ENCODE measurements at places on chromosomes 5 and 9.

DNA sequence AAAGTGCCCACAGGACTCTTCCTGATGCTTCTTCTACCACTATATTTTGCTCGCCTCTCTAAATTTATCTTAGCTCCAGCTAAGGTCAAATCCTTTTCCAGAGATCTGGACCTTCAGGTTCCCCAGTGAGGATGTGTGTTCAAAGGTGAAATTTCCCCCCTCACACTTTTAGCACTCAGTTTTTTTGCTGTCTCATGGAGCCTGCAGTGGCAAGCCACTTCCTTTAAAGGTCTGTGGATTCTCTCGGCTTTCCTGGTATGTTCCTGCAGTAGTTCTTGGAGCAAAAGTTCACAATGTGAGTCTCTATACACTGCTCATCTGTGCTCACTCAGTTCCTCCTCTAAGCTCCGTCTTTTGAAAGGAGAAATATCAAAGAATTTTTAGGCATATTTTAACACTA, 181.4 kb downstream of the LURAP1L start:
- DNase-seq, result peak; percentile 41

- no peak for DNase-seq
Measured at GRCh38 chr5:168683247-168683926, 104.2 kb upstream of the PANK3 start.

- peak; percentile 51 for DNase-seq
Measured at GRCh38 chr9:120616966-120617935, 37.3 kb upstream of the CDK5RAP2 start.

DNA sequence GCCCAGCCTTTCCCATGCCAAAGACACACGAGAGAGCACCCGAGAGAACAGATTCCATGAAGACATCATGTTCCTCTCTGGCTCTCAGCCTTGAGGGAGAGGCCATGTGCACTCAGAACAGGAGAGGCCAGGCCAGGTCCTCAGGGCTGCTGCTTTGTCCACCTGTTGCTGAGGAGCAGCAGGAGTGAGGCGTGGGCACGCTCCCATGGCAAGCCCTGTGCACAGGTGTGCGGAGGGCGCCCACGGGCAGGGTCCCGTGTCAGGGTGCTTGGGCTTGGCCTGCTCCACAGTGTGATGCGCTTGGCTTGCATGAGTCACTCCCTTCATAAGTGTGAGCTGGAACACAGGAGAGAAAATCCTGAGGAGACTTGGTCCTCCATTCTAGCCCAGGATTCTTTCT, 27.4 kb downstream of the ZNF354A start:
- no peak for DNase-seq

- peak; percentile 74 for DNase-seq
Measured at GRCh38 chr5:141412854-141413539, at the start of gene PCDHGA10. Gene PCDHGA10 (plus strand): TSS chr5:141412987. CDS start chr5:141413176, 189 bp downstream.

DNA sequence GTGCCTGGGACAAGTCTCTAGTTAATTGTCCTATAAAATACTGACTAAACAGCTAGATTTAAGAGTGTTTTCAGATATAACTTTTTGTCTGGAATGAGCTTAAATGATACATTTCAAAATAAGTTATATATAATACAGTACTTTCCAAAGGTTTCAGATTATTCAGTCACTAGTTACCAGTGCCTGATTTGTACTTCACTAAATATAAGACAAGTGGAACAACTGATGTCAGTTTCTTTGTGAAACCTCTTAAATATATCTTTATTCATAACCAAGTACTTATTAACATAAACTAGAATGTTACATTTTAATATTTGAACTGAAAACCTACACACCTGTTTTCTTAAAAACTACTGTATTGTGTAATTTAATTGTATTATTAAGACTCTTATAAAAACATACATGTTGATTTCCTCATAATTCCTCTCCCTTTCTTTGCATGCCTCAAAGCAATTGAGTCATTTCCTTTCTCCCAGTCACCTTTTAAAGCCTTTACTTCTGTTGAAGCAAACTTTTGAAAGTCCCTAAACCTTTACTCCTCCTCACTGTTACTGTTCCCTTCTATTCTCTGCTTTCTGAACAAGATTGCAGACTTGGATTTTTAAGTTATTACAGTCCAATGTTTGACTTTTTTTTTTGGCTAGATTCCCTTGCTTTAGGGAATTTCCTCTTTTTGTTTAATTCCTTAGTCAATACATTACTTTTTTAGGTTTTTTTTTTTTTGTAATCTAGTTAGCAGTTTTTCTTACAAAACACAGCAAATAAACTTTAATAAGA, 8.7 kb upstream of the SEMA6A start:
- DNase-seq, result peak; percentile 42

DNA sequence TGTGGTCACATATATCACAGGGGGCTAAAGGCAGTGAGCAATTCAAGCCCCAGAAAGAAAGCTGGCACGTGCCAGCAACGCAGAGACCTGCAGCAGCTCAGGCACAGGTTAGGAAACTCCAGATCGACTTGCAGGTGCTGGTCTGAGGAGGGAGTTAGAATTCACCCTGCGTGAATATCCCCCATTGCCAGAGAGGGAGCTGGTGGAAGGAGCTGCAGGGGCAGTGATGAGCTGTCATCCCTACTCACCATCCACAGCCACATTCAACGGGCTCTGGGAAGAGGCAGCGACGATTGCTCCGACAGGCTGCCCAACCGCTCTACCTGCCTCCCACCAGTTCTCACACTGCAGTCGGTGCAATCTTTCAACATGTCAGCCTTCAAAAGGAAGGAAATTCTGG, 40.8 kb upstream of the CLK4 start:
- DNase-seq, result no peak

- DNase-seq, result peak; percentile 78
Measured at GRCh38 chr5:38835887-38836286, 9.9 kb upstream of the OSMR start.

DNA sequence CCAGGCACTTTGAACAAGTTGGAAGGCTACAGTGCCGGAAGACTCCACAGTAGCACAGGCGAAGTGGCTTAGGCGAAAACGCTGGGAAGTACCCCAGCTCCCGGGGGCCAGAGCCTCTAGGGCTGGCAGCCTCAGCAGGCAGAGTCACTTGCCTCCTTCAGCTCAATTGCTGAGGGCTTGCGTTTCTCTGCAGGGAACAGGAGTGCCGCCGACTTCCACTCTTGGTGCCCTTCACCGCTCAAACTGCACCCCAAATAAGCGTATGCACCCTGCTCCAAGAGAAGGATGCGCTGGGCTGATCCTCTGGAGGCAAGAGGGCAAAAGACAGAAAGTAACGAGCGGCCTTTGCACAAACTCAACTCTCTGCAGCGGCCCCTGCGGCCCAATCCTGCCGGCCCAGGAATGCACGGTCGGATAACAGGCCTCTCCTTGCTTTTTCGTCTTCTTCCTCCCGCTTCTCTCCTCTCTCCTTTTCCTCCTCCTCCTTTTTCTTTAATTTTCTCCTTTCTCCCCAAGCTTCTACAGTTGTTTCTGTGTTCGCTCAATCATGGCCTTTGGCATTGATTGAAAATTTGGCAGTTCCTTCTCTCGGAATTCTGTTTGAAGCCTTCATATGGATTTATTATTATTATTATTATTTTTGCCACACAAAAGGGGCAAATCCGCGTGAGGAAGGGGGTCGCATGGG, 1.1 kb upstream of the S1PR3 start:
- DNase-seq, result no peak

GRCh38 chr5:146079695-146080373, 25.5 kb downstream of the PLAC8L1 start:
- DNase-seq, result peak; percentile 10

DNA sequence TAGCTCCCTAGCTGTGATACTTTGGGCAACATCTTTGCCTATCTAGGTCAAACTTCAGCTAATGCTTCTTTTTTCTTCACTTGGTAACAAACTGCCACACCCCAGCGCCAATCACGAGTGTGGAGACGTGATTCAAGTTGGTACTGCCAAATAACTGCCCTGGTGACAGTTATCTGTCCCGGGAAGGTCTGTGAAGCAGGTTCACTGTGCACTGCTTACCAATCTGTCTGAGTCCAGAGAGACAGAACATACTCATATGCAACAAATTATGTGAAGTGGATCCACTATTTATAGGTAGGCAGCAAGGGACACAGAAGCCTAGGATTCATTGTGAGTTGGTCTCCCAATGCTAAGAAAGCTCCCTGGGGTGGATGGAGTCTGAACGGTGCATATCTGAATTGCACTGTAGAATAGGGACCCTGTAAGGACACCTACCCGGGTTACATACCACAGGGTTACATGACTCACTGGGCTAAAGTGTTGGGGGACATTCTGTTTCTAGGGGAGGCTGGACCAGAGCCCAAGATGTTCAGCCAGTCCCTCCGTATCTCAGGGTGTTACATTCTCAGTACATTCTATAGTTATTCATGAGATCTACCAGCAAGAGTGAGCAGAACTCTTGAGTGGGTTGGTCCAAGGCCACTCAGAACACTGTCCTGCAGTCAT, 95.4 kb upstream of the STC2 start:
- no peak for DNase-seq

GRCh38 chr5:1219768-1220100, 5.4 kb upstream of the SLC6A18 start:
- no peak for DNase-seq

- peak; percentile 75 for DNase-seq
Measured at GRCh38 chr5:140114341-140115185, 654 bp downstream of the PURA start.

DNA sequence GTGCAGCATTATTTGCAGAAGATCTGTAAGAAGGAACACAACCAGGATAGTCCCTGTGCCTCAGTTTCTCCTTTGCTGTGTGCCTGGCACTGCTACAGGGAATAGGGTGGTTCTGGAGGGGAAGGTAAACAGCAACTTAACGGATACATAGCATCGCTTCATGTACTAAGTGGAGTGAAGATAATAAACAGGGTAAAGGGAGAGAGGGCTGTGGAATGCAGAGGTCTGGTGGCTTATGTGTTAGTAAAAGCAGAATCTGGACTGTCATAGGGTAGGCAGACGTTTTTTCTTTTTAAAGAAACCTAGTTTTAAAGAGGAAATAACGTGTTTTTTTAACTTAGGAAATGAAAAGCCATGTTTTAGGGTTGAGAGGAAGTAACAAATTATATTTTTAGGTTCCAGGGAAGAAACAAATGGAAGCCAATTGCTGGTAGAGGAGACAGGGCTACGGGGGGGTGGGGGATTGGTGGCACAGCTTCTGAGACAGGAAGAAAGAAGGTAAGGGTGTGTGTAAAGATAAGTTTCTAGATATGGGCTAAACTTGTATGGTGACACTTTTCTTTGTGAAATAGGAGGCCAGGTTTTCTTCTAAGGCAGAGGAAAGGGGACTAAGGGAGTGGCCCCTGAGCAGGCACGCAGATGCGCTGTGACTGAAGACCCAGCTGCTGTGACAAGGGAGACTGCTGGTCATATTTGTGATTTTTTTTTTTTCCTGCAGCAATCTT, 1.3 kb downstream of the GNG10 start:
- DNase-seq, result peak; percentile 15

DNA sequence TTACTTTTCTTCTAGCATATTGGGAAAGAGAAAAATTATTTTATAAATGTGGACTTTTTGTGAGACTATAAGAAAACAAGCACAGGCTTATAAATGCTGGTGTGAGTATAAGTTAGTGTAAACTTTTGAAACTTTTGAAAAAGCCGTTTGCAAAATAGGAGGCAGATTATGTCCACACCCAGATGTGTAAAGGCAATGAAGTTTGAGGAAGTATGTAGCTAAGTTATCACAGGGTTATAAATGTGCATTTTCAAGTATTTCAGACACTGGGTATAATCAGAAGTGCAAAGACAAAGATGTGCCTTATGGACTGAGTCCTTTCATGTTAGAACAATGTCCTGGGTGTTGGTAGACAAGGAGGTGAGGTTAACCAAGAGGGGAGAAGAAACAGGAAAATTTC, 85.5 kb downstream of the ANXA1 start:
- no peak for DNase-seq

DNA sequence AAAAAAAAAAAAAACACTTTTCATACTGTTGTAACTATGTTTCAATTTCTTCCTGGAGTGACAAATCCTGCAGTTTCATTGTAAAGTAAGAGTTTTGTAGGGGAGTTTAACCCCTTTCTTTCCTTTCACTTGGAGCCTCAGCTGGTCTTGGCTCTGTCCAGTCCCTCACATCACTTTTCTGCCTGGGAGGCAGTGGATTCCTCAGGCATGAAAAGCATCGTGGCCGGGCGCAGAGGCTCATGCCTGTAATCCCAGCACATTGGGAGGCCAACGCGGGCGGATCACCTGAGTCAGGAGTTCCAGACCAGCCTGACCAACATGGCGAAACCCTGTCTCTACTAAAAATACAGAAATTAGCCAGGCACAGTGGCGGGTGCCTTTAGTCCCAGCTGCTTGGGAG, 45.6 kb upstream of the MYO10 start:
- no peak for DNase-seq

DNA sequence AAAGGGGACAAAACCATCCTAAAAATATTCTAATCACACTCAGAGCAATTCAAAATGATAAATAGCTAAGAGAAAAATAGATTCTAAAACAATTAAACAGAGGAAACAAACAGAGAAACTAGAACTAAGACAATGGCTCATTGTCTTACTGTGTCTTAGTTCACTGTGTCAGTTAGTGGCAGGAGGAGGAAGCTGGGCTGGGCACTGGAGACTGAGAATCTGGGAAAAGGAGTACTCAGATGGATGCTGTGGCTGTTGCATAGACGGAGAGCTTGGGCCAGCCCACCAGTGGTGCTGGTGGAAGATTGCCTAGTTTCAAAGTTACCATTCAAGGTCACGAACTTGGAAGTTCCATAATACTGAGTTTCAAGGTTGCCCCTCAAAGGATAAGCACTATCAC, 94.7 kb upstream of the IFNK start:
- no peak for DNase-seq

DNA sequence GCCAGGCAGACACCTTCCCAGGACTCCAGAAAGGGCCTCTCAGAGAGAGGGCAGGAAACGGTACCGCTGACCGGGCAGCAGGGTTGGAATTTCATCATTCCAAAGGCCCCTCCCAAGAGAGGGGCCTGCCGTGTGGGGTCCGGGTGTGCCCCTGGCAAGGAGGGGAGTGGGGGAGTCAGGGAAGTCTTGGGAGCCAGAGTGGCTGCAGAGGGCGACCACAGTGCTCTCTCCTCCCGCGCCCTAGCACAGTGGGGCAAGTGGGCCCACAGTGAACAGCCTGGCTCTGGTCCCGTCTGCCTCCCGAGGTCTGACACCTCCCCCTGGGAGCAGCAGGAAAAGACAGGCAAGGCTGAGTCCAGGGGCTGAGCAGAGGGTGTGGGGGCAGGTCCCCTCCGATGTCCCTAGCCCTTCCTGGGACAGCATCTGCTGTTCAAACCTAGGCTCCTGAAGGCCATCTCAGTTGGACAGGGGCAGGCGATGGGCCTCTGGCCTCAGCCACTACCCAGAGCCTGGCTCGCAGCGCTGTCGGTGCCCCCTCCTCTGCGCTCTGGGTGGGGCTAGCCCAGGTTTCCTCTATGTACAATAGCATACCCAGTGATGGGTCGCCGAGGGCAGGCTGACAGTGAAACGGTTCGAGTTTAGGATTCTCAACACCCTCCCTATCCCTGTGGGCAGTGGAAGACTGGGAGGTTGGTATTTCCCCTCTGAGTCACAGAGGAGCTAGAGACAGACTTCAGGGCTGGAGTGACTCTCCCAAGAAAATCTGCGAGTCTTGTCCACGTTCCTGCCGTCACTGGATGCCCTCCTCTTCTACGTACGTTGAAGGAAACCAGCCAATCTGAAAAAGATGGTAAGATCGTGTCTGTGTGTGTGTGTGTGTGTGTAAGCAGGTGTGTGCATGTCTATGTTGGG, 25.4 kb upstream of the SARDH start:
- peak; percentile 62 for DNase-seq

Measured in iris pigment epithelial cell (primary cell).